ENCODE measurements at places on chromosomes 2 and 18. TPM values are rescaled to one million over a fixed set of nuclear protein-coding genes. Genes with fewer than 3 reads are reported as not detected.

PDE1A gene
- total RNA-seq = 12.9 TPM

BCL2 gene
- total RNA-seq = 9.1 TPM

DPYSL5 gene
- total RNA-seq = not detected

ACADL gene
- total RNA-seq = 2.8 TPM

CCL20 gene
- not detected for total RNA-seq

SP140 gene
- total RNA-seq = 0.62 TPM

SNED1 gene
- 4.5 TPM for total RNA-seq

ANKRD53 gene
- total RNA-seq = 0.30 TPM

LRRC30 gene
- total RNA-seq = not detected

MLPH gene
- total RNA-seq = 28.9 TPM

Measured in heart left ventricle (tissue), 16 donors.